ENCODE measurements at places on chromosomes 4 and X. TPM values are rescaled to one million over a fixed set of nuclear protein-coding genes. Genes with fewer than 3 reads are reported as not detected.

Gene FHIP1A
- not detected for total RNA-seq

Gene UBA6
- 37.0 TPM for total RNA-seq

Gene GAGE12F
- not detected for total RNA-seq

Gene SPANXN3
- total RNA-seq, result not detected

Gene LDB2
- total RNA-seq, result 17.2 TPM

Gene EDNRA
- total RNA-seq, result 5.1 TPM

Gene GPRASP2
- total RNA-seq, result 10.9 TPM

Gene RENBP
- total RNA-seq, result 1.1 TPM

Gene ARHGAP24
- total RNA-seq, result 44.7 TPM

Gene ADRA2C
- total RNA-seq, result not detected

Gene MAGEE1
- 2.1 TPM for total RNA-seq

Gene USP53
- 18.9 TPM for total RNA-seq

Gene DGKQ
- total RNA-seq, result 12.4 TPM
